ENCODE measurements at places on chromosomes 4 and X. TPM values are rescaled to one million over a fixed set of nuclear protein-coding genes. Genes with fewer than 3 reads are reported as not detected.

Gene APOOL
- 8.1 TPM for total RNA-seq

Gene VGLL1
- not detected for total RNA-seq

Gene SSX2
- not detected for total RNA-seq

Gene DUX4
- not detected for total RNA-seq

DNA sequence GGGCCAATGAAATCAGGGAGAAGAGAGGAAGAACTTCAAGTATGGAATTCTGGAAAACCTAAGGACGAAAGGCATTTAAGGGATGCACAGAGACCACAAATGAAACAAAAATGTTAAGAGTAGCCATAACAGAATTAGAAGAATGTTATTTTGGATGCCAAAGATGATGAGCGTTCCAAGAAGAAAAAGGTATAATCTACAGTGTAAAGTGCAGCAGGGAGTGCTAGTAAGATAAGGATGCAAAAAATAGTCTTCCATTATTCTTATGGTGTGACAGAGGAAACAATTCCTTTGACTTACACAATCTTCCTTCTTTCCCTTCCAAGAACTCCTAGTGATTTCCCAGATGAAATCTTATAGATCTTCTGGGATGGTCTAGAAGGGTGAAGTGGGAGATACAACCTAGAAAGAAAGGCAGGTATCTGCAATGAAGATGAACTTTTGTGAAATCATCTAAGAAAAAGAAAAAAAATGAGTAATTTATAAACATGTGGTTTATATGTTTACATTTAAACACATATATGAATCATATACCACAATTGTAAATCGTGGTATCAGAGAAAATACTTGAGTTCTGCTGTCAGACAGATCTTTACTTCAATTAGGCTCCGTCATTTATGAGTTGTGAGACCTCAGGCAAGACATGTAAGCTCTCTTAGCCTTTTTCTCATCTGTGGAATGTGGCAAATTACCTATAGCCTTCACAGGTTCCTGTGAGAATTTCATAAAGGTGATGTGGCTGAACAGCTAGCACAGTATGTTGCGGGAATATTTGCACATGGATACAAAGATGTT lies 8.1 kb downstream of the MORF4L2 start:
- DNase-seq = no peak

GRCh38 chrX:153878969-153879653 lies 6.9 kb downstream of the L1CAM start:
- DNase-seq = no peak

- peak; percentile 53 for DNase-seq
Measured at GRCh38 chr4:8410641-8411271, 29.8 kb downstream of the ACOX3 start.

DNA sequence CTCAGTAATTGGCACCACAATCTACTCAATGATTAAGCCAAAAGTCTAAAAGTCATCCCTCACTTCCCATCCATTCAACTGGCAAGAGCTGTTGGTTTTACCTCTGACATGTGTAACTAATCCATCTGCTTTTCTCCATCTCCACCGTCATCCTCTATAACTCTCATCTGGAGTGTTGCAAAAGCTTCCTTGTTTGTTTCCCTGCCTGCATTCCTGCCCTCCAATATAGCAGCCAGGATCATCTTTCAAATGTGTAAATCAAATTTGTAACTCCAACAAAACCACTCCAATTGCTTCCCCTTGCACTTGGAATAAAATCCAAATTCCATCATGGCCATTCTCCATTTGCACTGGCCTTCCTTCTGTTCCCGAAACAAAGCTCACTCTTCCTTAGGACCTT lies 4.3 kb upstream of the PLAC8 start:
- DNase-seq = no peak

DNA sequence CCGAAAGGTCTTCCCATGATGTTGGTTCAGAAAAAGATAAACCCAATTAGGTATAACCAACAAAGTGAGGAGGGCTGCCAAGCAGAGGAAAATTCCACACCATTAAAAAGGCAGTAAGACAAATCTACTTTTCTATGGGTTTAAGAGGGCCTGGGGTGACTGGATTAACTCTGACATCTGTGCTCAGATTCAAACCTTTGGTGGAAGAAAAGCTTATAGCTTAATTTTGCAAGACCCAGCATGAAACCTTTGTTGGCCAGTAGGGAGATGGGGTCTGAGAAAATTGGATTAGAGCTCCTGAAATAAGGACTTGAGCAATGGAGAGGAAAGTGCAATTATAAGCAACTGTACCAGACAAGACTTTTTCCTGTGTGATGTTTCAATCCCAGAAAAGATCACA lies 104.2 kb downstream of the KDR start:
- no peak for DNase-seq

All from H1 (cell line).